ENCODE measurements at places on chromosomes 5 and 9.

GRCh38 chr5:116539222-116539621, 35.4 kb downstream of the SEMA6A start:
- no peak for DNase-seq

GRCh38 chr5:78377718-78378105, 17.3 kb downstream of the SCAMP1 start:
- DNase-seq = no peak

DNA sequence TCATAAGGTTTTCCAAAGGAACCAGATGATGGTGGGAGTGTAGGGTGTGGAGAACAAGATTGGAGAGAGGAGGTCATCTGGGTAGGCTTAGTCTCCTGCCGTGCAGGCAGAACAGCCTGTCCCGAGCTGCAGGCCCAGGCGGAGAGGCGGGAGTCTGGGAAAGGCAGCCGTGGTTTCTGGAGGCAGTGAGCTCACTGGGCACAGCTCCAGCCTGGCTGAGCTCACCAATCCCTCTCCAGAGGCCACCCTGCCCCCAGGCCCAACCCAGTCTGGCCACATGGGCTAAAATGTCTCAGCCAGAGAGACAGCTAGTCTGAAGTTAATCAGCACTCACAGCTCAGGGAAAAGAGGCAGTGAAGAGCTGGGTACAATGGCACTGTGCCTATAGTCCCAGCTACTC, 12.3 kb downstream of the P4HA2 start:
- DNase-seq = no peak

DNA sequence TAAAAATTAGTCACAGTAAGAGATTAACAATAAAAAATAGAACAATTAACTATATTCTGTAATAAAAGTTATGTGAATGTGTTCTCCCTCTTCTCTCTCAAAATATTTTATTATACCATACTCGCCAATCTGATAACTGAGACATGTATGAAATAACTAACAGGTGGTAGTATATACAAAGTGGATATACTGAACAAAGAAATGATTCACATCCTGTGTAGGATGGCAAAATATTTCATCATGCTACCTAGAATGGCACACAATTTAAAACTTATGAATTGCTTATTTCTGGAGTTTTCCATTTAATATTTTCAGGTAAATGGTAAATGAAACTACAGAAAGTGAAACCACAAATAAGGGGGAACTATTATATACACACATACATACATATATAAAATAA, 152.5 kb downstream of the RNF180 start:
- no peak for DNase-seq

Data from T follicular helper cell (primary cell).